Heart left ventricle (tissue), 16 donors: ENCODE measurements at places on chromosomes 13 and 19. TPM values are rescaled to one million over a fixed set of nuclear protein-coding genes. Genes with fewer than 3 reads are reported as not detected.

RUBCNL gene
- total RNA-seq: 5.9 TPM

TGFBR3L gene
- 3.6 TPM for total RNA-seq

PRKD2 gene
- 11.9 TPM for total RNA-seq

- DNase-seq: no peak
Observed at GRCh38 chr13:27569405-27569804, 50.9 kb downstream of the LNX2 start.

GRCh38 chr13:95896301-95896700 lies 156.9 kb downstream of the UGGT2 start:
- no peak for DNase-seq

- DNase-seq: no peak
Observed at GRCh38 chr13:24927810-24928404, 163.9 kb downstream of the RNF17 start.
